ENCODE measurements at places on chromosomes 7 and 10.

DNA sequence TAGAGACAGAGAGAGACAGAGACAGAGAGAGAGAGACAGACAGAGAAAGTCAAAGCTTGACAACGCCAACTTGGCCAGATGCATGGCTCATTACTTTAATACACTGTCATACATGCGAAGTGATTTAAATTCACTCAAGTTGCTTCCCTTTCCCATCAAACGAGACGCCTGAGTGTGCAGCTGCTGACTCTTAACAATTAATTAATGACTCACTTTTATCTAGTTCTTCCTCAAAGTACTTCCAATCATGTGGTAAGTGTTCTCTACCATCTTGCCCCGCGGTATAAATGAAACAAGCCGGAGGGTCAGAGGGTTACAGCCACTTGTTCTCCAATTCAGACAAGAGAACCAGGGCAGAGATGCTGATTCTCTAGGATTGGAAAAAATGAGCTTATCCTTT, 90.8 kb downstream of the SFMBT2 start:
- no peak for DNase-seq

DNA sequence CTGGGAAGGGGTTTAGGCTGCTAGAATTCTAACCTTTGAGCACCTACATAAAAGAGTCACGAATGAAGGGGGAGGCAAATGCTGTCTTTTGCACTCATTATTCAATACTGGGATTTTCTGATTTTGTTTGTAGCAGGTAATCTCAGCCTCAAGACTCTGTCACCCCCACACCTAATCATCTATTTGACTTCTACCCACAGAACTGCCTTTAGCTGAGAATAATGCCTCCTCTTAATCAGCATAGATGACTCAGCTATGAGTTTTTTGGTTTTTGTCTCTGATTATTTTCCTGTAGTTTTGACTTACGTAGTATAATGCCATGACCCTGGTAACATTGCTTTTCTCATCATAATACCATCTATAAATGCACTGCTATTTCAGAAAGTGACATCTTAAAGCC, 42.7 kb upstream of the CACNB2 start:
- no peak for DNase-seq

DNA sequence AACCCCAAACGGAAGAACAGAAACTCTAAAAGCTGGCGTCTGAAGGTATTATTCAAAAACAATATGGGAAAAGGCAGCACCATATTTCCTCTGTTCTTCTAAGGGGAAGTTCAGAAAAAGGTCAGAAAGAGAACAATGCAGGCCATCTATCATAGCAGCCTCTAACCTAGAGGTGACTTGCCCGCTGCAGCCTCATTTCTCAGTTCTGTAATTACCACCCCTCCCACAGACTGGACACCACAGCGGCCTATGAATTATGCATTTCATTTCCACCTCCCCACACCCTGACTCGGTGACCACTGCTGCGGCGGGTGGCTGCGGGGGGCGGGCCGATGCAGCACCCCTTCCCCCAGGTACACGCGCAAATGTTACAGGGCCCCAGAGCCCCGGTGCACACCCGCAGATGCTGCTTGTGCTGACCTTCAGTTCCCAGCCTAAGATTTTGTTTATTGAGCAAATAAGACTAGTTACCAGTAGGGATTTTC, 125.5 kb downstream of the CLEC2L start:
- no peak for DNase-seq

DNA sequence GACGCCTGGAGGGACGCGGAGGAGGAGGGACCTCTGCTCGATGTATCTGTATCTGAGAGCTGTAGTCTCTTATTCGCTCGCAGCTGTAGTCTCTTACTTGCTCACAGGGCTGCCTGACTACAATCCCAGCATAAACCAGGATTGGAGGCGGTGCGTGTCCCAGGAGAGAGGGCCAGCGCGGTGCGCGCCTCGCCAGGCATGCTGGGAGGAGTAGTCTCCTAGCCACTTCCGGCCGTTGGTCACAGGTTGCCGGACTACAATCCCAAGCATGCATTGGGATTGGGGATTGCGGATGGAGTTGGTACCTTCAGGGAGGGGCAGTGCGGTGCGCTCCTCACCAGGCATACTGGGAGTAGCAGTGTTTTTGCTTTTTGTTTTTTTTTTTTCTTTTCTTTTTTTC, 421.7 kb upstream of the NUPR2 start:
- DNase-seq = no peak

DNA sequence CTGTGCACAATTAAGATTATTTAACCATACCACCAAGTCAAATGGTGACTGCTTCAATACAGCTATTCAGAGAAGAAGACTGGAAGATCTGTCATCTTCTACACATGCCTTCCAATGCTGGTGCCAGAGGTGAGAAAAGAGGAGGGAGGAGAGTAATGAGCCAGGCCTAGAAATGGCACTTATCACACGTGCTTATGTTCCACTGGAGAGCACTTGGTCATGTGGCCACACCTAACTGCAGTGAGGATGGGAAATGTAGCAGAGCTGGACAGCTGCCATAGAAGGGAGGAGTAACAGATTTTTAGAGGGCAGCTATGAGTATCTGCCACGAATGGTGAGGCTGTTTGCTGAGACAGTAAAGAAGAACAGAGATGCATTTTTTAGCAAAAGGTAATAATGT, 77.1 kb downstream of the MPLKIP start:
- no peak for DNase-seq

DNA sequence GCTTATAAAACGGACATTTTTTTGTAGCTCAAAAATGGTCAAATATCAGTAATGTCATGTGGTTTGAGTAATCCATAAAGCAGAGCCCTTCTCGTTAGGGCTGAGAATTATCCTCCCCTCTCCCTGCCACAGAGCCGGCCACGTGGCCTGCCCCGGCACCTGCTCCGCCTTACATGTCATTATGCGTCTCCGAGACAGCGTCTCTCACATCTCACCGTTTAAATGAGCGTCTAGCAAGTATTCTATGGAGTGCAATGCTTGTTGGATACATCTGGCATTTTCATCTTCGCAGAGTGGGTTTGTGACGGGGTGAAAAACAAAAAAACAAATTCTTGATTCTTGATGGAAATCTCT, 86.1 kb downstream of the CUX1 start:
- no peak for DNase-seq

DNA sequence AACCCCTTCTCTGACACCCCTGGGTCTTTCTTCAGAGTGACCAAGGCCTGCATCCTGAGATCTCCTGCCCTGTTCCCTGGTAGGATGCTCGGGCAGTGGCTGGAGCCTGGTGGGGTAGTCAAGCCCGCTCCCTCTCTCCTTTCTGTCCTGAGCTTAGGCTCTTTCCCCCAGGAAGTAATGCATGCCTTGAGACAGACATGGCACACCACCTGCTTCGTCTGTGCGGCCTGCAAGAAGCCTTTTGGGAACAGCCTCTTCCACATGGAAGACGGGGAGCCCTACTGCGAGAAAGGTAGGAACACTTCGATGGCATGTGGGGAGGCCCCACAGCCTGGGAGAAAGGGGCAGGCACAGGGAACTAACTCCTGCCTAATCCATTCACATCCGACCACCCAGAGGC, 37.9 kb upstream of the BMPR1A start:
- no peak for DNase-seq

GRCh38 chr7:128155100-128155740, 85.9 kb upstream of the LEP start:
- no peak for DNase-seq

- DNase-seq = no peak
Observed at GRCh38 chr10:133012573-133013359, 70.4 kb upstream of the CFAP46 start.

DNA sequence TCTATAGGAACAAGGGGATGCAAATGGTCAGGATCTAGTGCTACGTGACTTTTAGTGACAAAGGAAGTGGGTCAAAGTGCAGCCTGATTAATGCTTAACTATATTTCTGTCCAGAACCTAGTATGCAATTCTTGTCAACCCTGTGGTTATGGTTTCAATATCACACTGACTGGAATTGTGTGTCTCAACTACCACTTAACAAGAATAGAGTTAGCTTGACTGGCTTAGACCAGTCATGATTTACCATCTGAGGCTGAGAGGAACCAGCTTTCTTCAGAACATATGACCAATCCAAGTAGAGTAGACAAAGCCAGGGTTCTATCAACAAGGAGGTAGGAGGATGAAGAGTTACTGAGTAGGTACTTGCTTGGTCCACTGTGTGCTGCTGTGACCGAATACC, 54.4 kb downstream of the MYPN start:
- no peak for DNase-seq

DNA sequence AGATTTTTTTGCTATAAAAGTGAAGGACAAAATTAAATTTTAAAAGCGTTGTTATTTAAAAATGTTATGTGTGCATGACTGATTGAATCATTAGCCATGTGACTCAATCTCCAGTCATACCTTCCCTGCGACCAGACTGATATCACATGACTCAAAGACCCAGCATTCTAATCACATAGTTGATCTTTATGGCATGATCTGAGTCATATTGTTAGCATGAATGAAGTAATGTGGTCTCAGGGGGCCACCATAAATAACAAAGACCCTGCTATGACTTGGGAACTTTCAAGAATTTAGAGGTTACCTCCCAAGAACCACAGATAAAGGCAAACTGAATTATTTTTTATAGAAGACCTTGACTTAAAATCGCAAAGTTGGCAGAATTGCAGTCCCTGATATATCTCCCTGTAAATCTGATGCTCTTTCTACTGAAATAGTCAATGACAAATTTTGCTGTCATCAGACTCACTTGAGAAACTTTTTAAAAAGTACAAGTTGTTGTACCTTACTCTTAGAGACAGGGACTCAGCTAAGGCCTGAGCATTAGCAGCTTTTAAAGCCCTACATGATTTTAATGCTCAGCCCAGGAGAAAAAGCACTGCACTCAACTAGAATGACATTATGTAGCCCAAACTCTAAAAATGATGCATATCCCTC, 717.3 kb downstream of the XPNPEP1 start:
- peak; percentile 36 for DNase-seq

GRCh38 chr7:49294611-49295010, 370.3 kb downstream of the CDC14C start:
- DNase-seq = no peak

DNA sequence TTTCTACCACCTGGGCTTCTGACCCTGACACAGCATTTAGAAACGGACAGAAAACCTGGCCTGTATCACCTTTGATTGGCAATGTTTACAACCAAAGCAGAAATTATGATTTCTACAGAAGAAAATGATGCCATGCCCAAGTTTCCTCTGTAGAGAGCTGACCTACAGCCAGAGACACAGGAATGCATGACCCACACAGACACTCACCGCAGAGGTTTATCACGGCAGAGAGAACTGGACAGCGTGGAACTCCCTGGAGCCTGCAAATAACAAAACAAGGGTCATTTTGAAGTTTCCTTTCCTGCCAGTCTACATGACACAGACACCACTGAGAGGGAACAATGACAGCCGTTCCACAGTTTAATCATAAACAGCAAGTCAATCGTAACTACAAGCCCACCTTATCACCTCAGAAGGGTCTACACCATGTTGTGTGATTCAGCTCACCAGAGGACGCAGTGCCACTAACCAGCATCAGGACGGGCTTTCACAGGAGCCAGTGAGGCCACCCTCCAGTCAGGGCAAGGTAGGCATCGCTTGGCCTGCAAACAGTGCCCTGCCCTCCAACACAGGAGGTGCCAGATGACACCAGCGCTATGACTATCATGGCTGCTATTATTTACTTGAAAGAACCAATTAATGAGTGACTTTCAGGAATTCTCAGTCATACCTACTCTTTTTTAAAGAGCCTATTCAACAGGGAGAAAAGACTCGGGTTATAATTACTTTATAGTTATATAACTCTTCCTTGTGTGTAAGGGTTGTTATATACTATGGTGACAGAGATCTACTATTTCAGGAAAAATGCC, 139.9 kb downstream of the TNS3 start:
- no peak for DNase-seq

DNA sequence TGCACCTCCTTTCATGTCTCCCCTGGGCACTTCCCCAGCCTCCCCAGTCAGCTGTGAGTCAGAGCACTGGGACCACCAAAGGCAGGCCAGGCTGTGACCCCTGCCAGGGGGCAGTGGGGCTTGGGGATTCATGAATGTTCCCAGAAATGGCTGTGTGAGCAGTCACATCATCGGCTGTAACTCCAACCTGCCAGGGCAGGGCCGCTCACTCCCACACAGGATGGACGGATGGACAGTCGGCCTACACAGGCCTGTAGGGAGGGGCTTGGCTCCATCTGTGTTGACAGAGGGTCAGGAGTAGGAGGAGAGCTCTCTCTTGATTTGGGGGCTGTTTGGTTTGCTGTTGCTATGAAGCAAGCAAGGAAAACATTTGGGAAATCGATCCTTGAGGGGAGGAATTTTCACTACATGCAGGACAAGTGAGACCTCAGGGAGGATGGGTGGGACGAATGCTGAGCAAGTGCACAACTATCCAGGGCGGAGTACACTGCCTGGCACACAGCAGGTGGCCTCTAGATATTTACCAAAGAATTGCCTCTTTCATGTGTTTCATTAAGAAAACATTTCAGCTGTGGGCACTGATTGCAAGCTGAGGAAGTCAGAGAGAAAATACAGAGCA, 2.9 kb upstream of the IGFBP1 start:
- DNase-seq = peak; percentile 70

DNA sequence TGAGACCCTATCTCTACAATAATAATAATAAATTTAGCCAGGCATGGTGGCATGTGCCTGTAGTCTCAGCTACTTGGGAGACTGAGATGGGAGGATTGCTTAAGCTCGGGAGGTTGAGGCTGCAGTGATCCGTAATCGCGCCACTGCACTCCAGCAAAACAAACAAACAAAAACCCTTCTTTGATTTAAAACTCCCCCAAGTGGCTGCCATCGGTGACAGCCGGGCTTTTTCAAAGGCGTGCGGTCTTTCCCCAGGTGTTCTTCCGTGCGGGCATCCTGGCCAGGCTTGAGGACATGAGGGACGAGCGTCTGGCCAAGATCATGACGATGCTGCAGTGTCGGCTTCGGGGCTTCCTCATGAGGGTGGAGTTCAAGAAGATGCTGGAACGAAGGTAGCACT, 1.9 kb upstream of the MYH16 start:
- DNase-seq = no peak

GRCh38 chr10:132489053-132489703, 48.4 kb upstream of the INPP5A start:
- no peak for DNase-seq

GRCh38 chr7:17010637-17011300, 129.0 kb upstream of the AGR3 start:
- DNase-seq = no peak

GRCh38 chr10:110646417-110647135, 2.4 kb downstream of the RBM20 start:
- DNase-seq = peak; percentile 92

GRCh38 chr10:48273741-48274140, 755 bp downstream of the FRMPD2 start:
- DNase-seq = no peak

DNA sequence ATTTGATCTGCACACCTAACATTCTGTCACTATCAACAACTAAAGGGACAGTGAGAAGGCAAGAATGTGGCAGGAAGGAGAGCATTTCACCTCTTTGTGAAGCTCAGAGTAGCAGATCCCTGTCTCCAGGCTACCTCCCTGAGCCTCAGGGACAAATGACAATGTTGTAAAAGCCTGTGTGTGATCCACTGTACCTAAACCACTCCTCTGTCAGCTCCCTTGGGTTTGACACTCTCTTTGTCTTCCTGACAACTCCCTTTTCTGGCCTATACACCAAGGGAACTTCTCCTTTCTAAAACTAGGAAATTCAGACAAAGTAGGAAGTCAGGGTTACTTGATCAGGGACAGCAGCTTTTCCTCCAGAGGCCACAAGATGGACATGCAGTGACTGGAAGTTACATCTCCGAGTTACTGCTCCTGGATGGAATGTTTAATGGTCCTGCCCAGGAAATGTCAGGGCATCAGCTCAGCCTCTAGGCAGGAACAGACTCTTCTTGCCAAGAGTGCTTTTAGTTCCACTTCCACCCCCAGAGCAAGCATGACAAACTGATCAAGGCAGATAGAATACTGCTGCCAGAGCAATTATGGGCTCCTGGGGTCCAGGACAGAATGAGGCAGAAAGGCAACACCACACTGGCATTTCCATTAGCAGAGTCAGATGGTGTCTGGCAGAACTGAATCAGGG, 1014.5 kb upstream of the LRRTM3 start:
- no peak for DNase-seq

All from SW480 (cell line).